ENCODE measurements at places on chromosomes 1 and 21.

- peak; percentile 82 for DNase-seq
Observed at GRCh38 chr1:153447498-153448170, 12.8 kb downstream of the S100A7 start.

DNA sequence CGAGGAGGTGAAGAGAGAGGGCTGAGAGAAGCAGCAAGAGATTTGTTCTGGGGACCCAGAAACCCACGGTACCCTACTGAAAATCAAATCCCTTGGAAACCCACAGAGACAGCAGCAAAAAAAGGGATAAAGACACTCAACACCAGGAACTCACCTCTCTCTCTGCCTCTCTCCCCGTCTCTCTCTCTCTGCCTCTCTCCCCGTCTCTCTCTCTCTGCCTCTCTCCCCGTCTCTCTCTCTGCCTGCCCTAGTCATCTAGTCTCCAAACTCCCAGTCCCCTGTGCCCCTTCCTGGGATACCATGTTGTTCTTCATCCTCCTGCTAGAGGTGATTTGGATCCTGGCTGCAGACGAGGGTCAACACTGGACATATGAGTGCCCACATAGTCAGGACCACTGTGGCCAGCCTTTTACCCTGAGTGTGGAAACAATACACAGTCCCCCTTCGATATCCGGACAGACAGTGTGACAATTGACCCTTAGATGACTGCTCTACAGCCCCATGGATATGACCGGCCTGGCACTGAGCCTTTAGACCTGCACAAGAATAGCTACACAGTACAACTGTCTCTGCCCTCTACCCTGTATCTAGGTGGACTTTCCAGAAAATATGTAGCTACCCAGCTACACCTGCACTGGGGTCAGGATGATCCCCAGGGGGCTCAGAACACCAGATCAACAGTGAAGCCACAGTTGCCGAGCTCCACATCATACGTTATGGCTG, 9.8 kb upstream of the ALDH9A1 start:
- DNase-seq: no peak

- DNase-seq: peak; percentile 77
Observed at GRCh38 chr1:32205401-32206370, at the start of gene IQCC. TSS of gene IQCC (plus strand) at chr1:32205671. CDS start at chr1:32205682, 11 bp downstream.

GRCh38 chr1:228160201-228160761, 5.3 kb upstream of the IBA57 start:
- no peak for DNase-seq

GRCh38 chr1:17745479-17745955, 9.6 kb upstream of the ACTL8 start:
- no peak for DNase-seq

GRCh38 chr1:230215031-230215430, 148.0 kb downstream of the GALNT2 start:
- DNase-seq: peak; percentile 46

DNA sequence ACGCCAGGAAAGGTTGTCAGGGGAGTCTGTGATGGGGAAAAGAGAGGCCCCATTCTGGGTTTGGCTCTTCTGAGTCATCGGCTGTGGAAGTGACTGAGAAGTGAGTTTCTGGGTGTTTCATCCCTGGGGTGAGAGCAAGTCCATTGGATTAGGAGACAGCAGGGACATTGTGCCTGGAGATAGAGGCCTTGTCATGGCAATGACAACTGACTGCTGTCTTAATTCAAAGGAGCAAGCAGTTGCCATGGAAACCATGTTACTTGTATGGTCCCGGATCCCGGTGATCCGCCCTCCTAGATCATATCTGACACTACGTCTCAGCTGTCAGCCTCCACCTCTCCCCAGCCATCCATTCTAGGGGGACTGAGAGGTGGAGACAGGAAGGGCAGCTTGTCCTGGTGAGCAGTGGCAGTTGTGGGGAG, 34.4 kb downstream of the KIAA0040 start:
- no peak for DNase-seq

- DNase-seq: peak; percentile 77
Observed at GRCh38 chr1:245079021-245079609, 75.7 kb upstream of the KIF26B start.

GRCh38 chr1:150507912-150508864, at the start of gene ECM1:
TSS of gene ECM1 (plus strand) at chr1:150508109. CDS start at chr1:150508210, 101 bp downstream.
- DNase-seq: peak; percentile 93

GRCh38 chr21:26079366-26079765, 91.2 kb downstream of the APP start:
- peak; percentile 9 for DNase-seq

DNA sequence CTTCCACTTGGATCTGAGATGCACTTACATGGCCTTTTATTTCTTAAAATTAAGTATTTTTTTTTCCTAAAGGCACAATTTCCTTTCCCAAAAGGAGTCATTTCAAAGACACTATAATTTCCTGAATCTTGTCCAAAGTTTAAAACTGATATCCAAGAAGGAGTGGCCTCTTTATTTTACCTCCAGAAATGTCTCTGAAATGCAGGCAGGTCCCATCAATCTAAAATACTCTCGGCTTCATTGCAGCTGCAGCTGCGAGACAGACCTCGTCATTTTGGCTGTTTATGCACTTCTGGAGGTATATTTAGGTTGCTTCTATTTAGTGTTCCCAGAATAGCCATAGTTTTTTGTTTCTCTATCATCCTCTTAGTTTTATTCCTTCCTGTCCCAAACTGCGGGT, 172.7 kb upstream of the COA6 start:
- DNase-seq: no peak

DNA sequence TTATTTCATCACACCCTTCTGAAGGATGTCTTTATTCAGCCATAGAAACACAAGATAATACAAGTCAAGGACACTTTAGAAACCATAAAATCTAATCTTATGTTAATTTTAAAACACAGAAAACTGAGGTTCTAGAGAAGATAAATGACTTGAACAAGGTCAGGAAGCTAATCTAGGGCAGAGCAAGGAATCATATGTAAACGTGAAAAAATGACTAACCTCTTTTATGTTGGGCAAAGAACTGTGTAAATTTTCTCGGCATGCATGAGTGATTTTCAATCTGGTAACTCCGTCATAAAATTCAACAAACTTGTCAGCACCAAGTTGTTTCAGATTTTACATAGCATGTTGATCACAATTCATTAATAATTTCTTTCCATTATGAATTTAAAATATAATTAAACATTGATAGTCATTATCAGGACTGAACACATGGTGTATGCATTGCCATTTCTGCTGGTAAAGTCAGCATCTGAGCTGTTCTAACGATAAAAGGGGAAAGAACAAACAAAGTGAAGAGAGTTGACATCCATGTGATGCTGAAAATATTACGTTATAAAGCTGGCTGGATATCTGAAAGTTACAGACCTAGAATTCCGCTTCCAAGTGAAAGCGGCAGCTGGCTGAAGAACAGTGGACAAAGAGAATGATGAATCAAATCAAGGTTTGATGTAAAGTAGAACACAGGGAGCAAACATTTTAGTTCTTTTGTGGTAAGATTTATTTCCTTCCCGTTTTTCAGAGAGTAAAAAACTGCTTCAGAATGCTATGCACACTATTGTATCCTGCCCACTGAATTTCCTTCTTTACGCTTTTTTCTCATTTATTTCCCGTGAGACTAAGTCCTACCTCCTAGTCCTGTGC, 1037.4 kb upstream of the TMPRSS15 start:
- DNase-seq: no peak

GRCh38 chr1:29743264-29743663, 506.9 kb downstream of the PTPRU start:
- no peak for DNase-seq

- DNase-seq: no peak
Observed at GRCh38 chr1:59541161-59541560, 244.3 kb downstream of the FGGY start.

- DNase-seq: no peak
Observed at GRCh38 chr1:213256438-213257087, 205.5 kb downstream of the RPS6KC1 start.

GRCh38 chr21:29080454-29080941, 7.0 kb upstream of the CCT8 start:
- no peak for DNase-seq

DNA sequence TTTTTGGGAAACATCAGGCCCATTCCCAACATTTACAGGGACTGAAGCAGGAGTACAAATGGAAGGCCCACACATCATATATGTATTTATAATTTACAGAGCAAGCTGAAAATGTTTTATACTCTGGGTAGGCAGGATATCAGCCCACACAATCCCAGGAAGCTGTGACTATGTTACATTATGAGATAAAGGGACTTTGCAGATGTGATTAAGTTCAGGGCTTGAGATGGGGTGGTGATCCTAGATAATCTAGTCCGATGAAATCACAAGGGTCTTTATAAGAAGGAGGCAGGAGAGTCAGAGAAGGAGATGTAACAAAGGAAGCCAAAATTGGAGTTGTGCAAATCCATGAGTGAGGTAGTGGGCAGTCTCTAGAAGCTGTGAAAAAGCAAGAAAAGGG, 160.5 kb downstream of the PDE4B start:
- DNase-seq: no peak

GRCh38 chr1:204623894-204624361, 61.6 kb downstream of the LRRN2 start:
- DNase-seq: no peak

DNA sequence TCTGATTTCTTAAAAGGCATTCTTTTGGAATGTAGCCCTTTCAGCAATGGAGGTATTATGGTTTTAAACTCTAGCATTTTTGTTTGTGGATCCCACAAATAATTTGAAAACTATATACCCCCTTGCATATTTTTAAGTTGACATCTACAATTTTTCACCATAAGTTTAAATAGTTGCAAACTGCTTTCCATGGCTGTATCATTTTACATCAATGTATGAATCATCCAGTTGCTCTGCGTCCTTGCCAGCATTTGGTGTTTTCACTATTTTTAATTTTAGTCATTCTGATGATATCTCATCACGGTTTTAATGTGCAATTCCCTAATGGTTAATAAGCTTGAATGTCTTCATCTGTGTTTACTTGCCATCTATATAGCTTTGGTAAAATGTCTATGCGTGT, 20.7 kb downstream of the DIPK1A start:
- peak; percentile 65 for DNase-seq

GRCh38 chr1:167013108-167013929, 24.2 kb downstream of the MAEL start:
- no peak for DNase-seq

DNA sequence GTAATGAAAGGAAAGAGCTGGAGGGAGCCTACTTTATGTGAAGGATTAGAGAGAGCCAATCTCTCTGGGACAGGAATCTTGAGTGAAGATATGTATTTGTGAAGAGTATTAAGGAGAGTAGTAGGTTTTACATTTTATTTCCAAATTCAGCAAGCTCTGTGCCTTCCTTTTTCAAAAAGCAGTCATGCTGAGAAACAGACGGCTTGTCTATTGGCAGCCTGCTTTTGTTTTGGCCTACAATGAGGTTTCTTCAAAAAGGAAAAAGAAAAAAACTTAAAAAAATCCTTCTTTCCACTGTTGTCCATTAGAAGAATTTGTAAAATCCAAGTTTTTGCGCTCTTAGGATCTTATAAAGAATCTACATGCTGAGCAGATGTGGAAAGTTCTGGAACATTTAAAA, 103.6 kb upstream of the PTGFR start:
- no peak for DNase-seq

DNA sequence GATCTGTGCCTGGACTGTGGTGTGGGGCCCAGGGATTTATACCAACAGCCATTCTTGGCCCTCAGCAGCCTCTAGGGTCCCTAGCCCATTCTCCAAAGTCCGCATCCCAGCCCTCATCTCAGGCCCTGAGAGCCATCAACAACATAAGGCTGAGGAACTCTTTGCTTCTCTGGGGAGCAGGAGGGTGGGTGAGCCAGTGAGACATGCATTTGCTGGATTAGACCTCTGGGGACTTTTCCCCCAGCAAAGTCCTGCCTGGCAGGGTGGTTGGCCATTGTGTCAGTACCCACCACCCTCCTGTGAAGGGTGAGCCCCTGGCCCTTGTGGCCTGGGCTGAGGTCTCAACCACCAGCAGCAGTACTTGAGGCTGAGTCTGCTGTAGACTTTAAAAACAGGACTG, 24.2 kb upstream of the FAM20B start:
- no peak for DNase-seq

GRCh38 chr1:205256951-205257625, 29.3 kb downstream of the TMCC2 start:
- no peak for DNase-seq

- no peak for DNase-seq
Observed at GRCh38 chr1:90712153-90712856, 4.8 kb downstream of the BARHL2 start.

GRCh38 chr1:165057956-165058355, 298.6 kb downstream of the LMX1A start:
- DNase-seq: no peak

DNA sequence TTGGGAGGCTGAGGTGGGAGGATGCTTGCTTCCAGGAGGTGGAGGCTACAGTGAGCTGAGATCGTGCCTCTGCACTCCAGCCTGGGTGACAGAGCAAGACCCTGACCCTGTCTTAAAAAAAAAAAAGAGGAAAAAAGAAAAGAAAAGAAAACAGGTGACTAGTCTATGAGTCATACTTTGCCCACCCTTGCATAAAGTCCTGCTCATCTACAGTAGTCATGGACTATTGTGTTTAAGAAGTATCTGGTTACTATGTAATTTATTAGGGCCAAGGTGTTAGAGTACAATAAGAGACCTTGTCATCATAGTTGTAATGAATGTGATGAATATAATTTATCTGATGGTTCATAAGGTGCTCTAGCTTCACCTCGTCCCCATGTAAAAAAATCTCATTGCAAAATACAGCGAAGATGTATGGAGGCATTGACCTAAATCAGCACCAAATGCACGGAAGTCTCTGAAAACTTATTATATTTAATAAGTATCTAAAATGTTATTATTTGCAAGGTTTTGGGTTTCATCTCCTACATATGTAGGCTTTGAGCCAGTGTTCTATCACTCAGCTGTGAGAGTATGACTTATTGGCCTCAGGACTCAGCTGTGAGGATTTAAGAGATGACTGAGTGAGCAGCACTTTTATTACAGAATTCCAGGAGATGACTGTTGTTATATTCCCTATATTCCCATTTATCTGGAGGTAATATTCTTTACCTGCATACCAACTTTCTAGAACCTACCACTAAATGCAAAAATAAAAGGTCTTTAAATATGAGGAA, 19.9 kb upstream of the KCNJ6 start:
- no peak for DNase-seq

DNA sequence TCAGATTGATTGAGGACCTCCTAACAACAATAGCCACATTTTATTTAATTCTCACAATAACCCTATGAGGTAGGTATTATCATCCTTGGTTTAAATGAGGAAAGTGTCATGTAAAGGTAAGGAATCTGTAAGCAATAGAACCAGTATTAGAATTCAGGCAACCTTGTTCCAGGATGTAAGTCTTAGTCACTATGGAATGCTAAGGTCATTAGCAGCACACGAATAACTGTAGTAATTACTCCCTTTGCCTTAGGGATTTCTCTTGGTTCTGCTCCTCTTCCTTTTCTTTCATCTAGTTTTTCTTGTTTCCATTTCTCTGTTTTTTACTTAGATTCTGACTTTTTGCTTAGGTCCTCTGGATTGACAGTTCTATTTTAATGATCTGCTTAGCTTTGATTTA, 23.1 kb upstream of the ATP6V1G3 start:
- DNase-seq: no peak

DNA sequence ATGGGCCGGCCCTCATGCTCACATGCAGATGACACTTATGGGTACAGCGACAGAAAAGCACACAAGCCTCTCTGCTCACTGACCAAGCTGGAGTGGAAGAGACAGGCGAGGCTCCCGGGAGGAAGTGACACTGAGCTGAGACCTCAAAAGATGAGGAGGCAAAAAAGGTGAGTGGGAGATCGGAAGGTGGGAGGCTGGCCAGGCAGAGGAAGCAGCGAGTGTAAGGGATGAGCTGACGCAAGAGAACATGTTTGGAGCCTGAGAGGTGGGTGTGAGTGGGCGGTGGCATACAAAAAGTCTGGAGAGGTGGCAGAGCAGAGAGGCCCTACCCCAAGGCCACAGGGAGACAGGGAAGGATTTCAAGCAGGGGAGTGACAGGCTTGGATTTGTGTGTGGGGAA, 18.2 kb upstream of the CDCP2 start:
- DNase-seq: no peak
